CD4-positive, alpha-beta T cell treated with Interleukin-15 for 4 hours (primary cell): ENCODE measurements at places on chromosomes 3 and 15.

- DNase-seq: no peak
Observed at GRCh38 chr3:158769952-158770740, 31.7 kb upstream of the MFSD1 start.

- no peak for DNase-seq
Observed at GRCh38 chr3:101898752-101899169, 49.4 kb downstream of the NFKBIZ start.

DNA sequence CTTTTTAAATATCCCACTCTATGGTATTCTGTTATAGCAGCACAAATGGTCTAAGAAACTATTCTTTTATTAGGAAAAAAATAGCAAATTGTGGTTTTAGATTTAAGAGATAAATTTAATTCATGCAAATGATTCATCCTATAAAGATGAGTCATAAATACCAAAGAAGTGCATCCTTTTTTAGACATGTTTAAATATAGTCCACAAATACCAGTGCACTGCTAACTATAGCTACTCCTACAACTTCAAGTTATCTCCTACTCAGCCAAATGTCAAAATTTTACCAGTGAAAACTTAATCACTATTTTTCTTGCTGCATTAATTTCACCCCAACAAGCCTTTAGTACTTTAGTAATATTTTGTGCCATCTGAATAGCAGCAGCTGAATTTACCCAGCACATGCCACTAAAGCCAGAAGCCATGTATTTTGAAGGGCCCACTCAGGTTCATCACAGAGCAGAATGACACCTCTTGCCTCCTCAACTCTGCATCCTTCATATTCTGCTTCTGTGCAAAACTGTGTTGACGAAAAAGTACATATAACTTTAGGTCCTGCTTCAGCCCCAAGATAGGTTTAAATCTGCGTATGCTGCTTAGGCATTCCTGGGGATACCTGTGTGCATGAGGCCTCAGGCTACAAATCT, 24.9 kb downstream of the CX3CR1 start:
- DNase-seq: no peak

- DNase-seq: peak; percentile 37
Observed at GRCh38 chr3:136142592-136142991, 53.5 kb downstream of the MSL2 start.

- no peak for DNase-seq
Observed at GRCh38 chr3:156787926-156788663, 38.1 kb upstream of the LEKR1 start.

GRCh38 chr3:40258555-40258954, 51.0 kb upstream of the EIF1B start:
- no peak for DNase-seq

DNA sequence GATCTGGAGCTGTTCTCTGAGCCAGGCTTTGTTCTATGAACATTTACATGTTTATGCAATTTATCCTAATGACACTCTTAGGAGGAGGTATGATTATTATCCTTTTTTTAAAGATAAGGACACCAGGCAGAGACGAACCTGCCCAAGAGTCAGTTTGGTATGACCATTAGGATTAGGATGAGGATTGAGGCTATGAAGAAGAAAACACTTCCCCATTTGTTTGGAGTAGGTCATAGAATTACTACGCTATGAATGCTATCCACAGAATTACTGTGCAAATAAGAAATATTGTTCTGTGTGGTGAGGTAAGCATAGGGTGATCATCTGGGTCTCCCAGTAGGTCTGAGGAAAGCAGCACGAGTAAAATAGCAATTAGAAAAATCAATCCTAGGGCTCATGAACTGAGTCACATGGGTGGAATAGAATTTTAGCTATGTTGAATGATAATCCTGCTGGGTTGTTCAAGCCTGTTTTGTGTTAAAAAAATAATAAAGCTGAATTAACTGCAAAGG, 23.9 kb downstream of the EIF4E3 start:
- no peak for DNase-seq

GRCh38 chr3:125141596-125142419, 70.7 kb downstream of the SLC12A8 start:
- peak; percentile 69 for DNase-seq

GRCh38 chr15:90845201-90845949, 23.0 kb upstream of the FURIN start:
- peak; percentile 36 for DNase-seq
